Lower lobe of right lung (tissue), 2 donors: ENCODE measurements at places on chromosomes 12 and 14. TPM values are rescaled to one million over a fixed set of nuclear protein-coding genes. Genes with fewer than 3 reads are reported as not detected.

Gene RILPL2
- total RNA-seq: 18.6 TPM

Gene SLC8A3
- total RNA-seq: 1.9 TPM

Gene HOXC4
- total RNA-seq: 0.47 TPM

Gene MYH6
- 0.62 TPM for total RNA-seq

Gene DHH
- 1.5 TPM for total RNA-seq

Gene RFX4
- not detected for total RNA-seq

Gene CLEC9A
- 0.30 TPM for total RNA-seq
